CD4-positive, CD25-positive, alpha-beta regulatory T cell (primary cell): ENCODE measurements at places on chromosomes 5 and 9.
A peak's percentile ranks its signal among the peaks of the same experiment; 100 is the strongest.

GRCh38 chr5:43601454-43602260 lies 1.3 kb upstream of the NNT start:
- DNase-seq, result peak; percentile 33

GRCh38 chr9:132049900-132050299 lies 29.8 kb downstream of the MED27 start:
- no peak for DNase-seq

DNA sequence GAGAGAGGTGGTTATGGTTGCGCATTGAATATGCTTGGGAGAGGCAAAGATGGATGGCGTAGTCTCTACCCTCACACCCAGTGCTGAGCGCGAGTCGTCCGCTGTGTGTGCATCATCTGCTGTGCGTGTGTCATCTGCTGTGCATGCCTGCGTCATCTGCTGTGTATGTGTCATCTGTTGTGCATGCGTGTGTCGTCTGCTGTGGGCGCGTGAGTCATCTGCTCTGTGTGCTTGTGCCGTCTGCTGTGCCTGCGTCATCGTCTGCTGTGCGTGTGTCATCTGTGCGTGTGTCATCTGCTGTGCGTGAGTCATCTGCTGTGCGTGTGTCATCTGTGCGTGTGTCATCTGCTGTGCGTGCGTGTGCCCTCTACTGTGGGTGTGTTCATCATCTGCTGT lies 68.0 kb upstream of the IRX4 start:
- no peak for DNase-seq

DNA sequence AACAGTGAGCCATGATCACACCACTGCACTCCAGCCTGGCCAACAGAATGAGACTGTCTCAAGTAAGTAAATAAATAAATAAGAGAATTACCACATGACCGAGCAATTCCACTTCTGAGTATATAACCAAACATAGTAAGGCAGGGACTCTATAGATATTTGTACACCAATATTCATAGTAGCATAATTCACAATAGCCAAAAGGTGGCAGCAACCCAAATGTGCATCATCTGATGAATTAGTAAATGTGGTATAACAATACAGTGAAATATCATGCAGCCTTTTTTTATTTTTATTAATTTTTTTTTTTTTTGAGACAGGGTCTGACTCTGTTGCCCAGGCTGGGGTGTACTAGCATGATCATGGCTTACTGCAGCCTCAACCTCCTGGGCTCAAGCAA lies 33.1 kb downstream of the ALDH7A1 start:
- no peak for DNase-seq

GRCh38 chr9:73154271-73154670 lies 2.6 kb downstream of the ANXA1 start:
- DNase-seq, result no peak

GRCh38 chr5:41510176-41510831 lies at the start of gene PLCXD3:
TSS of gene PLCXD3 (minus strand) at chr5:41510601. CDS start at chr5:41510526, 75 bp downstream.
- no peak for DNase-seq

DNA sequence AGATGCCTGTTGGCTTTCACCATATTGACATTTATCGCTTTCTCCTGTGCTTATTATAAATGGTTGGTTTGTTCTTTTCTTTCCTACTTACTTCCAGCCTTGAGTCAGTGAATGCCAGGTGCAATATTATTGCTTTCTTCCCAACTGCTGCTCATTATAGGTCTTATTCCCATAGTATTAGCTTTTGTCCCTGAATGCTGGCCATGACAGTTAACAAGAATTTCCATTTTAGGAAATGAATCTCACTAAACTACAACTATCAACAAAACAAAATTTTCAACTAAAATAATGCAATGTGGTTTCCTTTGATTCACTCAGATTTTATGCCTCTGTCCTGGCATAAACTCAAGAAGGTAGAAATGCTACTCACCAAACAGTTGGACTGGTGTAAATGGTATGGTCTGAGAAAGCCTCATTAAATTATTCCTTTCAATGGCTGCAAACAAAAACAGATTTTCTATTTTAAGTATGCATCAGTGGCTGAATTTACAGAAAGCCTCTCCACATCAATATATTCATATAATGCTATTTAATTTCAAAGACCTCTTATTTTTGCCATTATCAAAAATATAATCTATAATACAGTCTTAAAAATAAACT lies 145.4 kb downstream of the TRPM6 start:
- DNase-seq, result no peak

DNA sequence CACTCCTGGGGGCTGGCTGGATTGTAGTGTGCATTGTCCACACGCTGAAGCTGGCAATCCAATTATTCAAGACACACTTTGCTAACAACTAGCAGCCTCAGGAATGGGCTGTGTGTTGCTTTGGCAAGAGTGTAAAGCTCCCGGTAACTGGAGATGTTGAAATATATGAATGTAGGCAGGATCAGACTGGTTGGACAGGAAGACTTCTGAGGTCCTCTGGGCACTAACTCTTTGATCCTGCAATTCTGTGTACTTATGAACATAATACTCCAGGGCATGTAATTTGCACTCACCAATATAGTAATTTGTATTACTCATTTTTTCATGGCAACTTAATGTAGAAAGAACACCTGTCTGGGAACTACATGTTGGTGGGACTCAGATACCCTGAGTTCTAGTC lies 106.7 kb upstream of the SLC28A3 start:
- no peak for DNase-seq

GRCh38 chr9:108259917-108260675 lies 595.7 kb downstream of the ACTL7B start:
- DNase-seq, result no peak

DNA sequence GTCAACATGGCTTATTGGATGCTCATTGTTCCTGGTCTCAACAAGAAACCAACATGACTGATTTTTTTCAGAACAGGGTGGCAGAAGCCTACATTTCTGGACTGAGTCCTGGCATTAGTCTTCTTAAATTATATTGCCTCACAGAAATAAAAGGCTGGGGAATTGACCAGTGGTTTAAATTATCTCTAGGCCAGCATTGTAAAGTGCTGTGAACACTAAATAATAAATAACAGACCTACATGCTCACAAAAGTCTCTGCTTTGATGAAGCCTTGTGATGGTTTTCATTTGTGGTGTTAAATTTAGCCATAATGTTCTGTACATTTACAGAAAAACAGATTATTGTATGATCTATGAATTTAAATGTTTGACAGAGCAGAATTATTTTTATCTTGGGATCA lies 44.7 kb upstream of the CD180 start:
- no peak for DNase-seq

DNA sequence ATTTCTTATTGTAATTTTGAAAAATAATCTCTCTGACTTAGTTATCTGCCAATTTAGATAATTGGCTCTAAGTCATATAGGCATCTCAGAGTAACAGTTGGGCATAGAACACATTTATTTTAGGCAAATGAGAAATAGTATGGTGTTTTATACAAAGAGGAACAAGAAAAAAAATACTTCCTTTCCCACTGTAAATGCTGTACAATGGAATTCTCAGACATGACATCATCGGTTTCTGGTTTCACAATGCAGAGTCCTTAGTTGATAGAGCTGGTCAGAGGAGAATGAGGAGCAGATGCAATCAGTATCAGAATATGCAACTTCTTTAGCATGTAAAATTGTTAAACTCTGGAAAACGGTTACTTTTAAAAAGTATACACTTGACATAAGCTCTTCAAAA lies 49.4 kb downstream of the PLK2 start:
- no peak for DNase-seq

GRCh38 chr9:21506626-21507482 lies 24.7 kb upstream of the IFNE start:
- no peak for DNase-seq

- no peak for DNase-seq
These were observed 44.7 kb upstream of the HK3 start for GRCh38 chr5:176943816-176944215.

- DNase-seq, result no peak
These were observed 45.3 kb downstream of the LMX1B start for GRCh38 chr9:126658956-126659555.

DNA sequence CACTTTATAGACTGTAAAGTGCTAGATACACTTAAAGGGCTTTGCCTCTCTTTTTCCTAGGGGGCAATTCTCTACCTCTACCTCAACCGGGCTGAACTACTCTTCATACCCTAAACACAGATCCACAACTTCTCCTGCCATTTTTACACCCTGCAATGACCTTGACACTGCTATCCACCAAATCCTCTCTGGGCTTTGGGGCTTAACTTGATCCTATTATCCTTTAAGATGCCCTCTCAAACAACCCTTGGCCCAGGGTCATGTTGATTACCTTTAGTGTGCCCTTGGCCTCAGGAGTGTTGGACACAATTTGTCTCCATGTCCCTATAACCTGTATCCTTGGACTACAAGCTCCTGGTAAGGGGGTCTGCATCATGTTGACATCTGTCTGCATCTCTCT lies 19.5 kb downstream of the ANXA6 start:
- no peak for DNase-seq

DNA sequence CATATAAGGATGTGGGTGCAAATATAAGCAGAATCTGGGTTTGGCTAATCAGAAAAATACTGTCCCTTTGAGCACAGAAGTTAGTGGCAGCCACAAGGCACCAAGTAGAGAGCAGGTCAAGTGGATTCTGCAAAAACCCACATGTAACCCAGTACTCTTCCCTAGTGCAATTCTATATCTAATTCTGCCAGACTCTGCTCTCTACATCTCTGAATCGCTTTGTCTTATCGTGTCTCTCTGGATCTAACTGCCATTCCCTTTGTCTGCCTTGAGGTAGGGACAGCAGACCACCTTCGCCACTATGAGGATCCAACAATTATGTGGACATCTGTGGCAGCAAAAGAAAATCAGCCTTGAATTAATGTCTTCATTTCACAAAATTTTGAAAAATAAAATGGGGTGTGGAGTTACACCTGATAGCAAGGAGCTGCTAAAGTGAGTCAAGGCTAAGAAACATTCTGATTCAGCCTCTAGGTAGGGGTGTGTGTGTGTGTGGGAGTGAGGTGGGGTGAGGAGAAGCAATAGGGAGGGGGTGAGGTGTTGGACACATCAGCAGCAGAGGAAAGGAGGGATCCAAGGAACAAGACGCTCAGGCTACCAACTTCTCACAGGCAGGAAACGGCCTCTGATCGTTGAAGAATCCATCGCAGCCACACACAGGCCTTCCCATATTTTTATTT lies 33.7 kb upstream of the ZNF366 start:
- no peak for DNase-seq

GRCh38 chr5:100903039-100903887 lies at the start of gene ST8SIA4:
TSS of gene ST8SIA4 (minus strand) at chr5:100903282. CDS start at chr5:100902955, 327 bp downstream.
- peak; percentile 98 for DNase-seq

GRCh38 chr5:177064500-177065277 lies 22.0 kb upstream of the FGFR4 start:
- DNase-seq, result no peak

GRCh38 chr5:137141779-137142178 lies 357.3 kb downstream of the SPOCK1 start:
- DNase-seq, result no peak

- DNase-seq, result no peak
These were observed 101.8 kb upstream of the TAF11L2 start for GRCh38 chr5:17396247-17396646.

- no peak for DNase-seq
These were observed 102.7 kb upstream of the CD180 start for GRCh38 chr5:67299231-67299735.

- no peak for DNase-seq
These were observed 374.7 kb downstream of the ZSWIM6 start for GRCh38 chr5:61706751-61707150.

DNA sequence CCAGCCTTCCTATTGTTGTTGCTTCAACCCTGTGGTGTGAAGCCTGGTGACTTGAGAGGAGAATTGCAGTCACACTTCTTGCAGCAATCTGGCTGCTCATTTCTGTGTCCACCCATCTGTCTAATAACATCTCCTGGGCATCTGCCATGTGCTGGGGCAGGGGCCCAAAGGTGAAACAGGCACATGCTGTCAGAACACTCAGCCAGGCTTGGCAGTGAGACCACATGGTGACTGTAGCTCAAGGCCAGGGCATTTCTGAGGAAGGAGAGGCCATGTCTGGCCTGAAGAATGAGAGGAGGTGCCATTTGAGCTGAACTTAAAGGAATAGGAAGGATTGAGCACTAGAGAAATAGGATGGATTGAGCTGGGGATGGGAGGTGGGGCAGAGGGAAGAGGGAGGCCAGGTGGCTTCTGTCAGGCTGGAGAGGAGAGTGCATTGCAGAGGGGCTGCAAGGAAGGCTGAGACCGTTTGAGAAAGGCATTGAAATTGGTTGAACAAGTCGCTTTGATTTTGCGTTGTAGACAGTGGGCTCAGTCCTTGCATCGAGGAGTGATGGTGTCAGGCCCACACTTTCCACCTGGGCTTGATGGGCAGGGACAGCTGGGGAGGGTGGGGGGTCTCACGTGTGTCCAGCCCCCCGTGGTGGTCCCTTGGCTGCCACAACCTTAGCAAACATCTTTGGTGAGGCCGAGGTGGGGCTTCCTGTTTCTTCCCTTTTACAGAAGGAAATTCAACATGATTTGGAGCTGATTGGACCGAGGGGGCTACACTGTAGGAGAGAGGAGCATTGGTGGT lies 222.4 kb downstream of the CACNA1B start:
- DNase-seq, result no peak

DNA sequence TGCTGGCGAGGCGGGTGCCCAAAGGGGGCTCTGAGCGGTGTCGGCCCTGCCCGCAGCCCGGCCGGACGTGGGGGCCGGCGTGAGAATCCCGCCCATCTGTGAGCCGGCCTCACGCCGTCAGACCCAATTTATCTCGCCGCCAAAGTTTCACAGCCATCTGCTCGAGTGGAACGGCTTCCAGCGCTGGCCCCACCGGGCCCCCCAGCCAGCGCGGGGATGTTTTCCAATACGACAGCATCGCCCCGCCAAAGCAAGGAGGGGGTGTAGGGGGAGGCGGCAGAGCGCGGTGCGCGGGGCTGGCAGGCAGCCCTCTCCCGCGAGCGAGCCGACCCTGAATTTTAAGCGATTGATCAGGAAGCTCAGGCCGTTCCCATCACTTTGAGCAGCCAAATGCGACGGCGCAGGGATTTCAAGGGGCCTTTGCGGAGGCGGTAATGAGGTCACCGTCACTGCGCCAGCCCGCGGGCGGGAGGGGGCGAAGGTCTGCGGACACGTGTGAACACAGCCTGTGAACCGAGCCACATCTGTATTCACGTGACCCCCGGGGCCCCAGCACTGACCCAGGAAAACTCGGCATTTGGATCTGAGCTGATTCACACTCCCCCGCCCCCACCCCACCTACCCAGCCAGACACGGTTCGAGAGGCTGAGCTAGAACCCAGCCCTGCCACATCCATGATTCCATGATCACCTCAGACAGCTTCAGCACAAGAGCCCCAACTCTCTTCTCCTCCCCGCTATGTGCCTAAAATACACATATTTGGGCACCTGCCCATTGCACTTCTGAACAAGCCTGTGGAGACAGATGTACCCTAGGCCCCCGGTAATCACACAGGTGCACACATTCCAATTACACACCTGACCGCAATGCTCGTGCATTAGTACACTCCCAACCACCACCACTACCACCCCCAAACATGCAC lies 47.8 kb upstream of the PSD2 start:
- peak; percentile 24 for DNase-seq

DNA sequence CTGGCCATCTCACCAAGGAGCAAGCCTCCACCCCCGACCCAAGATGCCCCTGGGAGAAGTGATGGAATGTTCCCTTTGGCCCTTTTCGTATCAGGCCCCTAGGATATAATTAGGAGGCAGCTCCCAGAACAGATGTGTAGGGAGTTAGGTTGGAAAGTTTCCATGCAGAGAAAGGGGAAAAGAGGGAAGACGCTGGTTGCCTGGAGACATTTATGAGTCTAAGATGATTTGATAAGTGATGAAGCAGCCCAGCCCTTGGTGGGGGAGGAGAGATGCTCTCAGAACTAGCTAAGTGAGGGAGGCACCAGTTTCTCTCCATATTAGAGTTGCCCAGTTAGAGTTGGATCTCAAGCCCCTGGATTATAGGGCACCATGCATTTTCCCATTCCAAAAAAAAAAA lies 137.5 kb downstream of the GNA14 start:
- no peak for DNase-seq
